ENCODE measurements at places on chromosomes 2 and 18.
A peak's percentile ranks its signal among the peaks of the same experiment; 100 is the strongest.

GRCh38 chr18:79525556-79526467, 130.1 kb downstream of the NFATC1 start:
- DNase-seq: no peak

DNA sequence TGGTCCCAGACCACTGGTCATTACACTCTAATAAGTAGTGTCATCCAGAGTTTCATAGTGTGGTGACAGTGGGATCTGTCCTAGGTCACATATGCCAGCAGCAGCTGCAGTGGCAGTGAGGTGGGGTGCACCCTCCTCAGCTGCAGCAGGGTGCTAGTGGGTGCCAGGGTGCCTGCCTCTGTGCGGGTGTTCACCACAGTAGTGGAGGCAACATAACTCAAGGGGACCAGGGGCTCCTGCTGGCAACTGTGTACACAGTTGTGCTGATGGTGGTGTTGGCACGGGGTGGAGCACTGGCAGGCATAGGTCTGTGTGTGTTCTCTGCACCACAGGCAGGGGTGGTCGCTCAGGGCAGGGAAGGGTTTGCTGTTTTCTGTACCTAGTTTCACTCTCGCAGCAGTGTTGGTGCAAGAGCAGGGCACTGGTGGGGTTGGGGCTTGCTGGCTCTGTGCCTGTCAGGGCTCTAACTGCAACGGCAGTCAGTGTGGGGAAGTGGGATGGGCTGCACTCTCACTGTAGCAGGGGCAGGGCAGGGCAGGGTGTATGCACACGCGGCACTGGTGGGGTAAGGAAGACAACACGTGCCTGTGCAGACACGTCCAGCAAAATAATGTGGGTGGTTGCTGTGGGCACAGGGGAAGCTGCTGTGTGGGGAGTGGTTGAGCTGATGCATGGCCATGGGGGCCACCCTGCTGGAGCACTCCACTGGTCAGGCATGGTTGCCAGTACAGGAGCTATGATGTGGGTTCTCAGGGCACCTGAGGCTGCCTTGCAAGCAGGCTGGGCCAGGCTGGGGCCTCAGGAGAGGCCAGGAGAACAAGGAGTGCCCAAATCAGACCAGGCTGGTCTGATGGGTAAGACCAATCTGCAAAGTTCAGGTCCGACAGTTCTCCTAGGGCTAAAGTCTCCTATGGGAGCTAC, 226.6 kb downstream of the MEIS1 start:
- no peak for DNase-seq

GRCh38 chr2:47165001-47165555, 10.0 kb upstream of the STPG4 start:
- DNase-seq: peak; percentile 20

DNA sequence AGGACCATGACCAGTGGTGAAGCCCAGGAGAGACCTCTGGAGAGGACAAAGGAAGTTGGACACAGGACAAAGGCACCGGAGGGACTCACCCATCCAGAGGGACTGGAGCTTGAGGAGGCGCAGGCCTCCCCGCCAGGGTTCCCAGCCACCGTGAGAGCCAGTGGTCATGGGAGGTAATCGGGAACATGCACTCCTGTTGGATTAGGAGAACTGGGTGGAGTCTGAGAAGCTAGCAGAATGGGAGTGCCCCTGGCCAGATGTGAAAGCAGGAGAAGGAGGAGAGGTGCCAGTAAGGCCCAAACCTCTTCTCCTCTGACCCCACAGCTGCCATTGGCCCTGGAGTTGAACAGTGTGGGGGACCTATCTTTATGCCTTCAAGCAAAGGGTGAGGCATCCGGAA, 20.3 kb downstream of the POU3F3 start:
- DNase-seq: no peak

GRCh38 chr2:152715854-152716428, 1.3 kb downstream of the PRPF40A start:
- DNase-seq: peak; percentile 19

Data from fibroblast of lung (primary cell).